ENCODE measurements at places on chromosomes 5 and 9.

GRCh38 chr5:170783498-170784247 is at the start of gene GABRP:
Gene GABRP, plus strand, starts transcription at chr5:170783725. Its CDS starts 4,891 bp downstream, at chr5:170788616.
- no peak for DNase-seq

DNA sequence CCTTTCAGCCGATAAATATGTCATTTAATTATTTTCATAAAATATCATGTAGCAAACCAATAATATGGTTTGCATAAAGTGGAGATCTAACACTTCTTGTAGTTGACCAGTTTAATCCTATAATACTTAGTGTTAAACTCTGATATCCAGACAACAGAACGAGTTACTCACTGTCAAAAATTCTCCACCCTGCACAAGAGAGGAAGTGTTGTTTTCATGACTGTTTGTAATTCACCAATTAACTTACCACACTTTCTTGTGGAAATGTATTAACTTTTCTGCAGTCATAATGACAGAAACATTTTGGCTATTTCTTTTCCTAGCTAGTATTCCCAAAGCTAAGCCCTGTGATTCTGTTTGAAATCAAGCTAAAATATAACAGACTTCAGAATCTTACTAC is 555.3 kb upstream of the FTMT start:
- DNase-seq = no peak

- no peak for DNase-seq
Observed at GRCh38 chr9:76882686-76883085, 23.2 kb downstream of the PRUNE2 start.

DNA sequence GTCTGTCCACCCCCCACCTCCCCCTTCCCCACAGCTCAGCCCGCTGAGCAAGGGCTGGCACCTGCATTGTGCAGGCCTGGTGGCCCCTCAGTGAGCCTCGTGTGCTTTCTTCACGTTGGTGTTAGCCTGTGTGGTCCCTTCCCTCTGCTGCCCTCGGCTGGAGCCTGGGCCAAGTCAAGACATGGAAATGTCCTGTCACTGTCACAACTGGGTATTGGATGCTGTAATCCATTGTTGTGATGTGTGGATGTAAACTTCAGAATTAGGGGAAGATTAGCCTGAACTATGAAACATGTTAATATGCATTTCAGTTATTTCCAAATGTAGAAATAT is 103.9 kb downstream of the TRIO start:
- no peak for DNase-seq

- DNase-seq = no peak
Observed at GRCh38 chr5:41878173-41878572, 7.9 kb upstream of the OXCT1 start.

DNA sequence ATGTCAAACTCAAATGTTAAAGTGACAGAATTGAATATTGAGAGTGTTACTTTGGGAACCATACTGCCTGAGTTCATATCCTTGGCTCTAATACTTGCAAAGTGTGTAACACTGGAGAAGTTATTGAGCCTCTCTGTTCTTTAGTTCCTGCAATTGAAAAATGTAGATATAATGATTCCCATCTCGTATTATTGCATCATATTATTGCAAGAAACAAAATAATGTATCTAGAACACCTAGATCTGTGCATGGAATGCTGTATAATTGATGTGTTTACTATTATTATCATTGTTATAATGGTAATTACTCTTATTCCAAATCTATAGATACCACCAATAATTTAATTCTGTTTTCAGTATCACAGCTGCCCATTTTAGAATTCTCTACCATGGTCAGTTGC is 310.3 kb downstream of the GABRG2 start:
- DNase-seq = no peak

GRCh38 chr5:568061-568781 is 43.9 kb upstream of the CEP72 start:
- DNase-seq = no peak

GRCh38 chr9:70816891-70817290 is 304.5 kb downstream of the TRPM3 start:
- DNase-seq = no peak

DNA sequence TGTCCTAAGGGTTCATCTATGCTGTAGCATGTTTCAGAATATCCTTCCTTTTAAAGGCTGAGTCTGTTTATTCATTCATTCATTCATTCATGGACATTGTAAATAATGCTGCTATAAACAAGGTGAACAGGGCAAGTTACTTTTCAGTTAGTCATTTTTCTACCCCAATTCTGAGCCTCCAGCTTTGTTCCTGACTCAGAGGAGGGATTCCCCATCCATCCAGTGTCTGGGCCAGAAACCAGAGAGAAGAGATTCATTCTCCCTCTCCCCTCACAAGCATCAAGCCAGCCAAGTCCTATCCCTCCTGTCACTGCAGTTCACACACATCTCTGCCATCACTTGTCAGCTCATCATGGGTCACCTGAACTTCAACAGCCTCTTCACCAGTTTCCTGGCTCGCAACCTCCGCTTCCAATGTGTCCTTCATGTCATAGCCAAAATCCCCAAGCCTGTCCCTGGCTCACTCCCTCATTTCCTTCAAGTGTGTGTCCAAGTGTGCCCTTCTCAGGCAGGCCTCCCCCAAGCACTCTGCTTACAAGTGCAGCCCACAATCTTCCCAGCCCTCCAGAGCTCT is 203.0 kb downstream of the TTLL11 start:
- no peak for DNase-seq

GRCh38 chr5:115333164-115333563 is 36.7 kb upstream of the CCDC112 start:
- DNase-seq = no peak

- no peak for DNase-seq
Observed at GRCh38 chr9:137300567-137301080, 1.4 kb downstream of the NRARP start.

- no peak for DNase-seq
Observed at GRCh38 chr9:112125951-112126388, 49.1 kb downstream of the SUSD1 start.

- no peak for DNase-seq
Observed at GRCh38 chr9:114001410-114001685, 76.8 kb downstream of the AMBP start.

GRCh38 chr9:133742849-133743444 is 4.8 kb upstream of the SARDH start:
- DNase-seq = peak; percentile 66

DNA sequence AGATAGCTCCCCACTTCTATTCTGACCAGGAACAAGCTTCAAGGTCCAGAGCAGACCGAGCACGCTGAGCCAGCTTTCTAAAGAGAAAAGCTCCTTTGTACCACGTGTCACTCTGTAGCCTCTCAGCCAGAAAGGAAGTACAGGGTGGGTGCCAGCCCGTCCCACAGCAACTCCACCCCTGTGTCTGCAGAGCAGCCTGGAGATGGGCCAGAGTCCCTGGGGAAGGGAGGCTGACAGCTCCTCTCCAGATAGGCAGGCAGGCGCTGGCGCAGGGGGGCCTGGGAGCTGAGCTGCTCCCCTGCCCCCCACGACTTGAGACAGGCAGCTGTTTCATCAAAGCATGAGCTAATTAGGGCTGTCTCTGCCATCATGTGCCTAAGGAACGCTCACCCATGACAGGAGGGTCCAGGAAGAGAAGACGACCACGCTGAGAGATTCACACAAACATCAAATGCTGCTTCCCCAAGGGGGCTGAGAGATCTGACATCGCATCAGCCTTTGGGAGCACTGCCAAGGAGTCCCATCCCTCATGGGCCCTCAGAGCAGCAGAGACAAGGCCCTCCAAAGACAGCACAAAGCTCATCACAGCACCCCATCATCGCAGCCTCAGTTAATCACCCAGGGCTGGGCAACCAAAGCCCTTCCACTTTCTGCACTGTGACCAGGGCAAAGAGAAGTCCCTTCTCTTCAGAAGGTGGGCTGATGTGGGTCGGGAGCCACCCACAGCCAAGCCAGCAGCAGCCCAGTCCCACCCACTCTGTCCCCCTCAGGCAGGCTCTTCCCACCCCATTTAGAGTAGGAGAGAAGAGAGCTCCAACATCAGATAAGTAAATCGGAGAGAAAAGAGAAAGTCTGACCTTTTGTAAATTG is 78.5 kb upstream of the LRRTM2 start:
- DNase-seq = no peak

GRCh38 chr5:74556631-74557595 is 83.6 kb downstream of the ENC1 start:
- DNase-seq = no peak

DNA sequence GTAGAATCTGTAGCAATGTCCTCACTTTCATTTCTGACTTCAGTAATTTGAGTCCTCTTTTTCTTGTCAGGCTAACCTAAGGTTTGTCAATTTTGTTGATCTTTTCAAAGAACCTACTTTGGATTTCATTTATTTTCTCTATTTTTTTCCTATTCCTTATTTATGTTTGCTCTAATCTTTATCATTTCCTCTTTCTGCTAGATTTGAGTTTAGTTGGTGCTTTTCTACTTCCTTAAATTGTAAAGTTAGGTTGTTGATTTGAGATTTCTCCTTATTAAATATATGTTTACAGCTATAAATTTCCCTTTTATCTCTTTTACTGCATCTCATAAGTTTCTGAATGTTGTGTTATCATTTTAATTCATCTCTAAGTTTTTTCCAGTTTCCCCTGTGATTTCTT is 75.1 kb upstream of the FAM120A start:
- DNase-seq = no peak

- no peak for DNase-seq
Observed at GRCh38 chr5:116502616-116503015, 72.0 kb downstream of the SEMA6A start.

GRCh38 chr5:160268121-160268520 is 38.8 kb downstream of the FABP6 start:
- no peak for DNase-seq

DNA sequence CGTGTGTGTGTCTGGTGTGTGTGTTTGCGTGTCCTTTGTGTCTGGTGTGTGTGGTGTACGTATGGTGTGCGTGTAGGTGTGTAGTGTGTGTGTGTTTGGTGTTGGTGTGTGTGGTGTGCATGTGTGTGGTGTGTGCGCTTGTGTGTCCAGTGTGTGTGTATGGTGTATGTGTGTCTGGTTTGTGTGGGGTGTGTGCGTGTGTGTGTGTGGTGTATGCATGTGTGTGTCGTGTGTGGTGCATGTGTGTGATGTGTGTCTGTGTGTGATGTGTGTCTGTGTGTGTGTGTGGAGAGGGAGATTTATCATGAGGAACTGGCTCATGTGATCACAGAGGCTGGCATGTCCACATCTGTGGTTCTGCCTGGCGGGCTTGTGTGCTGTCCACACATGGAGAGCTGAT is 71.7 kb downstream of the CACNA1B start:
- DNase-seq = no peak

DNA sequence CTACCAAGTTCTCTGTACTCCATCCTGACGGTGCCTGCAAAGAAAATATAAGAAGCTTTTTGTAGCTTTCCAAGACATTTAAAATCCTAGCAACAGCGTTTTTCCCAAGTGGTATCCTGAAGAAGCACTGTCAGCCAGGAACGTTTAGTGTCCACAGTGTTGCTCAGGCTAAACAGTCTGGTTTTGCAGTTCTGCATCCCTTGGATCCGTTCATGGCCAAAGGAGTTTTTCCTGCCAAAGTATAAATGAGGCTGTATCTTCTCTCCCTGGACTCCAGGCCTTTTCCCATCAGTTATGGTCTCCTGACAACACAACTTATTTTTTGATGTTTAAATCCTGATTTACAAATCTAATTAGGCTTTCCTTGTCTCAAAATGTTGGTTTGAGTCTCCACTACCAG is 925.8 kb downstream of the TLE1 start:
- no peak for DNase-seq

- DNase-seq = no peak
Observed at GRCh38 chr5:144469106-144469505, 298.4 kb downstream of the KCTD16 start.

DNA sequence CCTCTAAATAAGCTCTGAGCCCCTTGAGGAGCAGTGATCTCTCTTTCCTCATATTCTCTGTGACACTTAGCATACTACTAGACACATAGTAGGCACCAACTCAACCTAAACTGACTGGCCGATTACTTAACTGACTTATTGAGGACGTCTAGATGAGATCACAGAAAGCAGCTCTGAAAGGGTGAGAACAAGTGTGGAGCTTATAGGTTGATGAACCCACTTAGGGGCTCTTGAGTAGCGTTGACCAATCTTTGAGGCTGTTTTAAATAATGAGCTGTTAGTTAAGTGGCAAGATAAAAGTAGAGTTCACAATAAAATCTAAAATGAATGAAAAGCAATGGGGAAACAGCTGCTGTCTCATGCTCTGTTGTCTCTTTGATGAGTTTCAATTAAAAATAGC is 124.7 kb upstream of the TNPO1 start:
- DNase-seq = no peak

DNA sequence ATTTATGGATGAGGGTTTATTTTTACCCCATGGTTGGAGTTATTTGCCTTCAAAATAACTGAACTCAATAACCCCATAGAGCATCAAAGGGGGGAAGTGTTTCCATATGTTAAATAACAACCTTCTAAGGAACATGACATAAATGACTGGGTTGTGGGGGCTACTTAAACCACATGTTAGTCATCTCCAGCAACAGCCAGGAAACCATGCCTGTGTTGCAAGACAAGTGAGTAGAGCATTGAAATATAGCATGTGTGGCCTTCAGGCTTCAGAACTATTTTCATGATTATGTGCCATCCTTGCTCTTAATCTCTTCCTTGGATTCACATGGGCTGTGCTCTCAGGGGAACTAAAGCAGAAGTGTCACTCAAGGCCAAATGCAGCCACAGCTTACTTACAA is 431.2 kb downstream of the AGTPBP1 start:
- no peak for DNase-seq

DNA sequence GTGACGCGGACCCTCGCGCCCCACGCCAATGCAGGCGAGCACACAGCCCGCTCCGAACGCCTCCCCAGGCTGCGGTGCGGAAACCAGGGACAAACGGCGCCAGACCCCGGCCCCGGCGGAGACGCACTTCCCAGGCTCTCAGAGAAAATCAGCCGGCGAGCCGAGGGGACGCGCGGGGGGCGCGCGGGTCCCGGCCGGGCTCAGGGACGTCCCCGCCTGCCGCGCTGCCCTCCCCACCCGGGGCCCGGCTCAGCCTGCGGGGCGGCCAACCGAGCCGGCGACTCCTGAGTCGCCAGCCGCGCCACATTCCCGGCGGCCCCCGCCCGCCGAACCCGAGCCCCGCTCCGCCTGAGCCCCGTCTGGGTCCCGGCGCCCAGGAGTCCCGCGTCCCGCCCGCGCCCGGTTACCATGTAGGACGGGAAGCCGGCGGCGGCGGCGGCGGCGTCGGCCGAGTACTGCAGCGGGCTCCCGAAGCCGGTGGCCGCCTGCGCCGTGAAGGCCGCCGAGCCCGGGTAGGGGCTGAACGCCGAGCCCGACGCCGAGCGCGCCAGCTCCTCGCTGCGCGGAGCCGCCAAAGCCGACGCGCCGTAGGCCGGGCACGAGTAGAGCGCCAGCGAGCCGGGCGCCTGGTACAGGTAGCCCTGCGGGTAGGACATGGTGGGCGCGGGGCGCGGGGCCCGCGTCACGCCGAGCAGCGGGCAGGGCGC is 566 bp downstream of the IRX2 start:
- DNase-seq = no peak

GRCh38 chr5:73093943-73094342 is 26.4 kb upstream of the TMEM171 start:
- DNase-seq = no peak

DNA sequence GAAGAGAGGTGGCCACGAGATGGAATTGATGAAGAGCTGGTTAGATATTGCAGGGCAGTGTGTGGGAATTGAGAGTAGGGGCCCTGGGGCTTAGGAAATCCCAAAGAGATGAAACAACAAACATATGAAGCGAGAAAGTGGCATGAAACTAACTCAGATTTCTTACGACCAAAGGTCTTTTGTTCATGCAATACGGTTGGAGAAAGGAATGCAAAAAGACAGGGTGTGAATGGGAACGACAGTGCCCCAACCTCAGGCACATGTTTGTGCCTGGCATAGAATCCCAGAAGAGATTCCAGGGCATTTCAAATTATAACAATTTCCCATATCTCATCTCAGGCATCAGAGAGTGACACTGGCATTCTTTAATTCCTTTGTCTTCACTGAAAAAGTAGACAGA is 199.2 kb downstream of the ACTL7B start:
- DNase-seq = no peak

All from stimulated activated CD4-positive, alpha-beta T cell treated with anti-CD3 and anti-CD28 coated beads, Interleukin-1b, Interleukin-23, amount 100 ng/mL, for 24 hours (primary cell).